ENCODE measurements at places on chromosomes 7 and 10.

DNA sequence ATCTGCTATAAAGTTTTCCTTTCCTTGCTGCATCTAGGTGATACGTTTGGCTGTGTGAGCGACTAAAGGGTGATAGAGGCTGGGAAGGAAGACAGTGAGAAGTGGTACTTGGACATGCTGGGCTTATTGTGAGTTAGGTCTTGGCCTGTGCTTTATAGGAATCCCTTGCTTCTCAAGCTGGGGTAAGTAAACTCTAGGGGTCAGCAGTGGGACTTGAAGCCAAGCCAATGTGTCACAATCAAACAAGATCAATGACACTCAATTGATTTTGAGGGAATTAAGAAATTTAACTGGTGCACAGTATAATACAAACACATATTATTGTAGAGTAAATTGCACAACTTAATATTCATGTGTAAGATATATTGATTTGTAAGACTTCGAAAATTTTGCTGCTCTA, 155.8 kb upstream of the AOAH start:
- no peak for DNase-seq

- no peak for DNase-seq
These were observed 325.9 kb upstream of the SMIM30 start for GRCh38 chr7:113444261-113444660.

- DNase-seq, result no peak
These were observed 82.2 kb downstream of the HIPK2 start for GRCh38 chr7:139695588-139695987.

DNA sequence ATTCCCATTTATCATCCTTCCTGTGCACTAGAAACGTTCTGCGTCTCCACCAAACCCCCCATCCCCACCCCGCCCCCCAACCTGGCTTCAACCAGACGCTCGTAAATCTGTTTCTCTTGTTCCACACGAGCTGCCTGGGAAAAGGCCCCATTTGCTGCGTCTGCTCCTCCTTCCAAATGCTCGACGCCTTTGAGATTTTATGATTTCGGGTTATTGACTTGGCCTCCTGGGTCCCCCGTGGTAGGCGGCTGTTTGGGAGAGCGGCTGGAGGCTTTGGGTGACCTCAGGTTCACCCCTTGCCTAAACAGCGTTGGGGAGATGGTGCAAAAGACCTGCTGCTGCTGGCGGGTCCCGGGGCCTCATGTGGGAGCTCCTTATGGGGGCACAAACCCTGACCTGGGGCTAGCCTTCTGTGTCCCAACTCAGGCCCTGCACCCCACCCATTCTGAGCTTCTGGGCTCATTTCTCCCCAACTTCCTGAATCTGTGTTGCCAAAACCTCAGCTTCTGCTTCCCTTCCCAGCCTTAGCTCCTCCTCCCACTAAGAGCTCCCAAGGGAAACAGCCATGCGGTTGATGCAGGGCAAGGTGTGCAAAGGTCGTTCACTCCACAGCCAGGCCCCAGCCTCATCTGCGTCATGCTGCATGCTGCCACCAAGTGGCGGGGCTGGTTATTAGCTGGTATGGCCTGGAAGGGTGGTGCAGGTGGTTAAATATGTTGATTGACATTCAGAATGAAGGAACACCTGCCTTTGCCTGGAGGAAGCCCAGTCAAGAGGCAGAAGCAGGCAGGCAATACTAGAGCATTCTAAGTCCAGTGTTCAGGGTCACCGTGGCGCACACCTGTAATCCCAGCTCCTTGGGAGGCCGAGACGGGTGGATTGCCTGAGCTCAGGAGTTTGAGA, 49.1 kb upstream of the ELN start:
- peak; percentile 82 for DNase-seq

DNA sequence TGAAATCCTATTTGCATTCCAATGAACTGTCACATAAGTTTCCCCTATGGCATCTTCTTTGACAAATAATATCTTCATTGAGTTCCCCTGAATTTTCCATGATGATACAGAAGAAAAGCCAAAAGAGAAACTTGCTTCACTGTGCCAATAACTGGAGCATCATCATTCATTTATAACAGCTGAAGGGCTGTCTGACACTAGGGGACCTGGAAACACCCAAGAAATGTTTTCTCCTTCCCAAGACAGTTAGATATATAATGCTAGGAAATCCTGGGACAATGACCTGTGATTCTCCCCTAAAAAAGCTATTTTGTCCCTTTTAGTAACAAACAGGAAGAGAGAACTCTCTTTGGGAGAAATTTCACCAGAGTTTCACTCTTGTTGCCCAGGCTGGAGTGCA, 133.6 kb downstream of the SEMA3C start:
- DNase-seq, result no peak

- DNase-seq, result no peak
These were observed 70.1 kb upstream of the ARHGAP21 start for GRCh38 chr10:24793648-24794379.

GRCh38 chr10:119602241-119603095, 5.7 kb upstream of the TIAL1 start:
- DNase-seq, result peak; percentile 42

DNA sequence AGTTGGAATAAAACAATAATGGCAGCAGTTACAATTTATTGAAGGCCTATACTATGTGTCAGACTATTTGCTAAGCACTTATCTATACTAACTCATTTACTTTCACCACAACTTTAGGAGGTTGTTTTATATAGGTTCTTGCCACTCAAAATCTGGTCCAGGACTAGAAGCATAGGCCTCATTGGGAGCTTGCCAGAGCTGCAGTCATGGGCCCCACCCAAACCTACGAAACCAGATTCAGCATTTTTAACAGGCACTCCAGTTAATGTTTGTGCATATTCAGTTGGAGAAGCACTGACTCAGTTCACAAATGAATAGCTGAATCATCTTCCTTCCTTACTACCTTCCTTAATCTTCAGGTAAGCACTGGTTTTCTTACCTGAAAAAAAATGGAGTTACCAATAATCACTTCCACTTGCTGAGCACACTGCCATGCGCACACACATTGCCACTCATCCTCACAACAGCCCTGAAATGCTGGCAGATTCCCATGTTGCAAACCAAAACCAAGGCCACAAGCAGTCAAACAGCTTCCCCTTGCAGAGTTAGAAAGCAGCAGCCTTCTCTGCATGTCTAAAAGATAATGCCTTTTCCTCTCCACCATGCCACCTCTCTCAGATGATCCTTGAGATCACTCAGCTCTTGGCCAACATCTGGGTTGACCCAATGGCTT, 122.4 kb downstream of the SLC16A9 start:
- no peak for DNase-seq

GRCh38 chr10:43408331-43408709, 666 bp downstream of the HNRNPF start:
- no peak for DNase-seq

- DNase-seq, result no peak
These were observed 18.8 kb downstream of the FOXI2 start for GRCh38 chr10:127755753-127756152.

GRCh38 chr10:73449113-73449512, 15.8 kb upstream of the MSS51 start:
- DNase-seq, result no peak

DNA sequence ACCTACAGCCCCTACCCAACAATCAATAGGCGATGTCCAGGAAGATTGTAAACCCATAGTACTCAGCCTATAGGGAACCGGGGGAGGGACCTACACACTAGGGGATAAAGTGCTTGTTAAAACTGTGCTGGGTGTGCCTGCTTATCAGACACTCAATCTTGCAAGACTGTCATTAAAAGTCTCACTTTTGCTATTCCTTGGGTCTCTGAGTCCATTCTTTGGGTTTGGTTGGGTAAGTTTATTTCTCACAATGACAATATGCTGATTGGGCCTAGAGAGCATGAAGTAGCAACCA, 45.6 kb downstream of the PTPRE start:
- no peak for DNase-seq

GRCh38 chr7:33327427-33327826, 198.1 kb downstream of the BBS9 start:
- DNase-seq, result no peak

- no peak for DNase-seq
These were observed 30.5 kb upstream of the BHLHA15 start for GRCh38 chr7:98180751-98181150.

DNA sequence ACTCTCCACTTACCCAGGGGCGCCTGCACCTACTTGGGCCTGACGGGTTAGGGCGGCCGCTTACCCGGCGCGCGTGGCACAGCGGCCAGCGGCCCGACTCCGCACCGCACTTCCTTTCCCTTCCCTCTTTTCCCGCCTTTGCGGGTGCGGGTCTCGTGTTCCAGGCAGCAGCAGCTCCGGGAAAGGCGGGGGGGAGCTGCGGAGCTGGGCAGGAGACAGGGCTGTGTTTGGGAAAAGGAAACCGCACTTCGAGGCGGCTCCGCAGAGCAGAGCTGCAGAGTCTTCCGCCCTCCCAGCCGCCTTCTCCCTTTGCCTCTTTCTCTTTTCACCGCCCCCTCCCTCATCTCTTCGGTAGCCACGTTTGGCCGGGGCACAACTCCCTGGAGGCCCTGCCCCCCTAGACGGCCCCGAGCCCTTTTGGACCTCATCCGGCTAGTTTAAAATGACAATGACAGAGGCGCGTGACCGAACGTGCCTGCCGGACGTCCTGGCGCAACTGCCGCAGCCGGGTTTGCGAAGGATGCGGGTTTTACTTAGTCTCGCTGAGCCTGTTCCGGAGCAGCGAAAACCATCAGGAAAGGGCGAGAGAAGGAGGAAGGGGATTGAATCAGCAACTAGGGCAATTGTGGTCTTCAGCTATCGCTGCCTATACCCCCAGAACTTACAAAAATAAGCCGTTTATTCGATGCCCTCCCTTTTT, 7.9 kb upstream of the PAX2 start:
- peak; percentile 47 for DNase-seq

All from GM20000 (cell line).